ENCODE measurements at places on chromosomes 11 and 22. TPM values are rescaled to one million over a fixed set of nuclear protein-coding genes. Genes with fewer than 3 reads are reported as not detected.

KCNJ1 gene
- not detected for polyA plus RNA-seq

GAB4 gene
- polyA plus RNA-seq = not detected

GP1BB gene
- 2.8 TPM for polyA plus RNA-seq

RASL10A gene
- polyA plus RNA-seq = 5.3 TPM

Measured in hepatocyte (in vitro differentiated cells).